Omental fat pad (tissue), 4 donors: ENCODE measurements at places on chromosomes 13 and 19. TPM values are rescaled to one million over a fixed set of nuclear protein-coding genes. Genes with fewer than 3 reads are reported as not detected.

LHFPL6 gene
- 208 TPM for total RNA-seq

ZNF17 gene
- 5.8 TPM for total RNA-seq

GRCh38 chr13:40181203-40181845 is 485.1 kb downstream of the FOXO1 start:
- no peak for DNase-seq

DNA sequence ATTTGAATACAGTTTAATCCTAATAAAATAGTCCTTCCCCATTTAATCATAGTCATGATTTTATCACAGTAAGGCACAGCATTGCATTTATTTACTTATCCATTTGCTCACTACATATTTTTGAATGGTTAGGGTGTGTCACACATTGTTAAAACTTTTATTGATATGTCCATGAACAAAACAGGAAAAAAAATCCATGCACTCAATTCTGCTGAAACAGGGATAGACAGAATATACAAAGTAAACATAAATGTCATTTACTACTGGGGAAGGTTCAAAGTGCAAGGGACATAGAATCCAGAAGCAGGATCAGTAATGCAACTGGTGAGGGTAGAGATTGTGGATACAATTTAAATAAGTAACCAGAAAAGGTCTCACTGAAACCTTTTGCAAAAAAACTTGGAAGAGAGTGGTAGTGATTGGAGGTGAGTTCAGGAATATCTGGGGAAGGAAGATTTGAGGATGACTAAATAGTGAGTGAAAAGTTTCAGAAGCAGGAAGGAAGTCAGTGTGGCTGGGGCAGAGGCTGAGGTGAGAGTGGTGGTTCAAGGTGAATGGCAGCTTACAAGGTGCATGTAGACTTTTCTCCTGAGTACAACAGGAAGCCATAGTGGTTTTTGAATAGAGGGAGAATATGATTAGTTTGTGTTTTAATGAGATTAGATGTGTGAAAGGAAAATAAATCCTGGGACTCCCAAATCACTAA is 387.2 kb upstream of the ATXN8OS start:
- no peak for DNase-seq

- DNase-seq = no peak
Measured at GRCh38 chr13:110583178-110583865, 21.8 kb upstream of the RAB20 start.
